Activated gamma-delta T cell treated with anti-CD3 and anti-CD28 coated beads, Interleukin-2, amount 50 U/mL, for 16 hours (primary cell): ENCODE measurements at places on chromosomes 4 and X.

GRCh38 chrX:26286836-26287235 is 70.9 kb downstream of the MAGEB5 start:
- no peak for DNase-seq

DNA sequence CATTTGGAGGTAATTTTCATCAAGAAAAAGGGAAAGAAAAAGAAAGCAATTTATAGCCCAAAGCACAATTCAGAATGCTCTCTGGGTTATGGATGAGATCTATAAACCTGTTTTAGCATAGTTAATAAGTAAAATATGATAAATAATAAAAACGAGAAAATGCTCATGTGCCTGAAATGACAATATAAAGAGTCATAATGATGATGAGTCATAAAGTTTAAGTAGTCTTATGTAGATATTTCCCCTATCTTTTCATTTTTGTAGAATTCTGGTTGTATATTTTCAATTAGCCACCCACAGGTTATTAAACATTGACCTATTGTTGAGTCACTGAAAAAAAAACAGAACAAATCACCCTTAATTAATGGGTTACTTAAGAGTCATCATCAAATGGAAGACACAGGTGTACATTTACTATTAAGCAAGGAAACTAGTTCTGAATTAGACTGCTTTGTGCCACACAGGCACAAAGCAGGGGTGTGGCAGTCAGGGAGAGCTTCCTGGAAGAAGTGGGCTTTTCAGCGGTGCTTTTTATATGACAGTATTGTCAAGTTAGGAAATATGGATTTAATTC is 29.3 kb downstream of the BEND4 start:
- DNase-seq: no peak

- no peak for DNase-seq
These were observed 14.4 kb upstream of the VCX start for GRCh38 chrX:7828594-7828993.

GRCh38 chr4:177511611-177512010 is 69.4 kb upstream of the AGA start:
- DNase-seq: no peak

- no peak for DNase-seq
These were observed 11.7 kb upstream of the EXOSC9 start for GRCh38 chr4:121789455-121789854.

DNA sequence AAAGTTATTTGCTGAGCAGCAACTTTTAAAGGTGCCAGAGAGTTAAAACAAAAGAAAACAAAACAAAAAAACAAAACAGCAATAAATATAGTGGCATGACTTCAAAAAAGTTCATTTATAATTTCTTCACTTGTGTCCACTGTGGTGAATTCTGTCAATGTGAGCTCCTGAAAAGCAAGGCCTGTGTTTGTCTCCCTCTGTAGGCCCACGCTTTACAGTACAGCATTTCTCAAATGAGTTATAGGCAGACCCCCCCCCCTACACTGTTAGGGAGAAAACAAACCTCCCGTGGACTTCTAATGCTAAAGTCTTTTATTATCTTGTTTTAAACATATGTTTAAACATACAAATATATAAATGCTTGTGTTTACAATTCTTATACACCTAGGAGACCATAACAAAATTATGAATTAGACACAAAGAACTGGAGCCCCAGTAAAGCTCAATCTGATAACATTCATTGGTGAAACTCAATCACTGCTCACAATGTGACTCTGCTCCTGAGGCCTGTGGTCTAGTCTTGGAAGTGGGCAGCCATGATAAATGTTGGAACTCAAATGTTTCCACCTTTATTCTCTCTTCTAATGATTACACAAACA is 47.0 kb upstream of the SCOC start:
- no peak for DNase-seq

- DNase-seq: no peak
These were observed 4.6 kb downstream of the PCDH19 start for GRCh38 chrX:100405424-100405823.

- DNase-seq: no peak
These were observed 73.1 kb downstream of the METTL14 start for GRCh38 chr4:118758293-118758692.

GRCh38 chrX:1034717-1035116 is 177.7 kb downstream of the CRLF2 start:
- DNase-seq: no peak

- no peak for DNase-seq
These were observed 29.7 kb upstream of the MORC4 start for GRCh38 chrX:107029752-107030151.

GRCh38 chr4:152935143-152935542 is 980 bp upstream of the FHDC1 start:
- no peak for DNase-seq

- no peak for DNase-seq
These were observed 18.8 kb downstream of the RGS12 start for GRCh38 chr4:3311489-3312171.

GRCh38 chrX:100417681-100418080 is 7.6 kb upstream of the PCDH19 start:
- DNase-seq: no peak

- no peak for DNase-seq
These were observed 8.4 kb upstream of the ELF4 start for GRCh38 chrX:130118441-130119311.

DNA sequence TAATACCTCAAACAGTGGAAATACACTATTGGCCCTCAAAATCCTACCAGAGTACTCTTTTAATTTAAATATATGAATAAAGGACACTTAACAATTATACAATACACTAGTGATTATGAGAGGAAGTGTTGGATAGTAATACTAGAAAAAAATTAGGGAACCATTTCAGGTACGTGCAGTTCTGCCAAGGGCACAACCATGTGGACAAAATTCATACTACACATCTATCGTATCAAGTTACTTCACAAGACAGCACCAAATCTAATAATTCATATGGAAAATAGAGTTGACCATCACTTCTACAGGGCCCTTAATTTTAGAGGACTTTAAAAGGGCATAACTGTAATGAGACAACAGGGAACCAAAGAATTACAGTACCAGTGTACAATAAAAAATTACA is 69.2 kb upstream of the ZCCHC13 start:
- no peak for DNase-seq

- no peak for DNase-seq
These were observed 46.7 kb downstream of the ARL9 start for GRCh38 chr4:56552273-56552672.

GRCh38 chrX:154813801-154814200 is 8.5 kb upstream of the MPP1 start:
- no peak for DNase-seq

GRCh38 chr4:54320826-54321685 is 92.0 kb downstream of the PDGFRA start:
- DNase-seq: no peak

DNA sequence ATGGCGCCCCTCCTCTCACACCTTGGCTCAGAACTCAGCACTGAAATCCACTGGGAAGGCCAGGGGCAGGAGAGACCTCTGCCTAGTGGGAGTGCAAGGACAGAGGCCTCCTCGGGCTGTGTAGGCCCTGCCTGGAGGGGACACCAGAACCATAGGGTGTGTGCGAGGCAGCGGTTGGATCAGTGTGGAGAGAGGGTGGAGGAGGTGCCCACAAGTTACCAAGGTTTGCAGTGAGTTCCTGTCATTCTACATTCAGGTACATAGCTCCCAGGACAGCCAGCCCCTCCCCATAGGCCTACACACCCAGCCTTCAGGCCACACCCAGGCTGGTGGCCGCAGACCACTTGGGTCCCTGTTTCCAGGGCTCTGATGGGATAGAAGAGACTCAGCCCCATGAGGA is 19.2 kb upstream of the SPON2 start:
- no peak for DNase-seq

DNA sequence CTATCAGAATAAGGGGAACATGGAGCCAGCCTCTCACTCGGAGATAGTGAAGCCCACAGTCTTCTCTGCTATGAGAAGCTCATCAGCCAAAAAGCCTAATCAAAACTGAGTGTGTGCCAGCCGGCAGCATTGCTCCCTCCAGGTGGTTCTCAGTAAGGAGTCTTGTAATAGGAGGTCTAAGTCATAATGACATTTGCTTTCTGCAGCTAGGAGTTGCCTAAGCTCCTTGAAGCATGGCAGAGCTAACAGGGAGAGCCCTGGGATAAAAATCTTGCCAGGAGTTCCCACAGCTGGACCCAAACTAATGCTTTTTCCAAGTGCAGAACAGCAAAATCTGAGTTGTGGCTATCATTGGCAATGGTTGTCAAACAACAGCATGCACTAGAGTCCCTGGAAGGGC is 245.2 kb downstream of the SPATA18 start:
- no peak for DNase-seq

DNA sequence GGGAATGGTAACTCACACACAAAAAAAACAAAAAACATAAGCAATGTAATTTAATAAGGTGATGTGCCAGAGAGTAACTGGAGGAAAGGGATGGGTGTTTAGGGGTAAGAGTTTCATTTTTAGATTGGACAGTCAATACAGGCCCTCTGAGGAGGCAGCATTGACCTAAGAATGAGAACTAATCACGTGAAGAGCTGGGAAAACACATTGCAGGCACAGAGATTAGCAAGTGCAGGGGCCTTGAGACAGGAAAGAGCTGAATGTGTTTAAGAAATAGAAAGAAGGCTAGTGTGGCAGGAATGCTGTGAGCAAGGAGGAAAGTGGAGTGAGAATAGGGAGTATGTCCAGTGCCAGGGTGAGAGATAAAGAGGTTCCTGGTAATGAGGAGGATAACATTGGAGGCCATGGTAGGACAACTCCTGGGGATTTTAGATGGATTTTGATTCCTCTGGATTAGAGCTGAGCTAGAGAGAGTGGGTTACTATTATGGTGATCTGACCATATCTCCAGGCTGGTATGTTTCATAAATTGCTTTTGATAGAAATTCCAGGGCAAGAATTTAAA is 17.6 kb downstream of the PDLIM5 start:
- DNase-seq: no peak

DNA sequence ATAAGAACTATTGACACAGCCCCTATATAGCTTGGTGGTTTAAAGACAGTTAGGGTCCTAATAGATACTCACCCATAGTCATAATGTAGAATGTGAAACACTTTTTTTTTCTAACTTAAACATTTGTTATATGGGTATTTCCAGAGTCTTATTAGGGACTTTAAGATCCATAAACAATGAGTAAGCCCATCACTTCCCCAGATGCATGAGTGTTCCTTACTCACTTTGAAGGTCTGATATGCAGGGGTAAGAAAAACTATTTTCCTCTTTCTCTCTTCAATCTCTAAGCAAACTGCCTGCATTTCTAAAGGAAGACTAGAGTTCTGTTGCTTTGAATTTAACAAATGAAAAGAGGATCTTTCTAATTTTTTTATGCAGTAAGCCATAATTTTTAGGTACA is 443.6 kb upstream of the PITX2 start:
- no peak for DNase-seq

DNA sequence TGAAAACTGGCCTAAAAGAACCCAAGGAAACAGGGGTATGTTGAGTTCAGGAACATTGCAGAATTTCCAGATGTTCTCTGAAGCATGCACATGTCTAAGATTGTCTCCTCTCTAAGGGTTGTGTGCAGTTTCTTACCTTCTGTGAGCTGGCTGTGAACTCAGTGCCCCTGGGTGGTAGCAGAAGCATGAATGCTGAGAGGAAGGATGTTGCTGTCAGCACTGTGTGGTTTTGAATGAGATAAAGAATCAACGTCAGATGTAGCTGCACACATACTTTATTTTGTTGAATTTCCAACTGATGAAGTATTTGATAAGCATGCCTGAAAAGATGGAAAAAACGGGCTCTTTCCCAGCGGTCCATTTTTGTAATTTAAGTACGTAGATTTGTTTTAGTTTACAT is 23.8 kb upstream of the CD38 start:
- DNase-seq: peak; percentile 27

DNA sequence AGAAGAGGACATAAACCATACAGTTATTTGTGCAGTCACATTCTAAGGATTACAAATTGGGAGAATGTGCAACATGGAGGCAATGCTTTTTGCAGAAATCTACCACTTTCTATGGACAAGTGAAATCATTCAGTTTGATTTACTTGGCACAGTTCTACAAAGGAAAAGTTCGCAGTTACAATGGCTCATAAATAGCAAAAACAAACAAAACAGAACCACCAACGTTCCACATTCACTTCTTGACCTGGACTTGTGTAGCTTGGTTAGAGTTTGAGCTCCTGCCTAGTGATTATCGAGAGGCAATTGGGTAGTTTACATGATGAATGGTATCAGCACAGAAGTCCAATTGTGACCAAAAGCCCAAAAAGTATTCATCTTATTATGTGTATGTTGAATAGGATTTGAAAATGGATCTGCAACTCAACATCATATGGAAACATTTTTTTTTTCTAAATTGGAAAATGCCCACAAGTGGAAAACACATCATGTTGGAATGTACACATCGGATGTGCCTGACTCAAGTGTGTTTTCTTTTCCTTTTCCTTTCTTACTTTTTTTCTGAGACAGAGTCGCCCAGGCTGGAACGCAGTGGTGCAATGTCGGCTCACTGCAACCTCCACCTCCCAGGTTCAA is 123.8 kb downstream of the LUZP4 start:
- DNase-seq: no peak

- DNase-seq: no peak
These were observed 40.0 kb downstream of the ZFX start for GRCh38 chrX:24189490-24189889.

DNA sequence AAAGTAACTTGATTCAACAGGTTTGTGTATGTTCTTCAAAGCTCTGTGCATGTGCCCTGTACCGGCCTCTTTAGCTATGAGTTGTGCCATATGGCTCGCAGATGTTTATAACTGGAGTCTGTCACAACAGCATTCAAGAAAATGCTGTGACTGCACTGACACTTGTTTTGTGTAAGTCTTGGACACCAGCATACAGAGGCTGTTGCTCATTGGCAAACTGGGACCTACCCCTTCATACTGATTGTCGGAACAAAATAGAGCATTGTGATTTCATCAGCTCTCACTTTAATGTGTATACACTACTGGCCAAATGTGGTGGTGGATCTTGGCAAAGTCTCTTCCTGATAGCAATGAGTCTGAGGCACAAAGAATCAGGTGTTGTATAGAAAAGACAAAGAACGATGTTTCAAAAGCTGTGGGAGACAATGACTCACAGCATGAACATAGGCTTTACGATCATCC is 133.9 kb downstream of the EGF start:
- no peak for DNase-seq

- DNase-seq: no peak
These were observed 562.4 kb downstream of the MAGEB5 start for GRCh38 chrX:26778320-26778888.

- no peak for DNase-seq
These were observed 18.8 kb upstream of the YTHDC1 start for GRCh38 chr4:68368691-68369131.

GRCh38 chr4:186472948-186473347 is 82.4 kb downstream of the MTNR1A start:
- DNase-seq: no peak

- DNase-seq: no peak
These were observed 89.5 kb downstream of the DIAPH2 start for GRCh38 chrX:96774116-96774515.

GRCh38 chr4:118344801-118345200 is 8.0 kb downstream of the PRSS12 start:
- no peak for DNase-seq
